ENCODE measurements at places on chromosomes 2 and 18.

DNA sequence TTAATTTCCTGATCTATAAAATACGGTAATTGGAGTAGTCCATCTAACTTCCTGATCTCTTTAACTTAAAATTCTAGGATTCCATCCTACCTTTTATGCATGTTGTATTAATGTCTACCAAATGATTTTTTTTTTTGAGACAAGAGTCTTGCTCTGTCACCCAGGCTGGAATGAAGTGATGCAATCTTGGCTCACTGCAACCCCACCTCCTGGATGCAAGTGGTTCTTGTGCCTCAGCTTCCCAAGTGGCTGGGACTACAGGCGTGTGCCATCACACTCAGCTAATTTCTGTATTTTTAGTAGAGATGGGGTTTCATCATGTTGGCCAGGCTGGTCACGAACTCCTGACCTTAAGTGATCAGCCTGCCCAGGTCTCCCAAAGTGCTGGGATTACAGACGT is 47.8 kb downstream of the CFAP36 start:
- no peak for DNase-seq

DNA sequence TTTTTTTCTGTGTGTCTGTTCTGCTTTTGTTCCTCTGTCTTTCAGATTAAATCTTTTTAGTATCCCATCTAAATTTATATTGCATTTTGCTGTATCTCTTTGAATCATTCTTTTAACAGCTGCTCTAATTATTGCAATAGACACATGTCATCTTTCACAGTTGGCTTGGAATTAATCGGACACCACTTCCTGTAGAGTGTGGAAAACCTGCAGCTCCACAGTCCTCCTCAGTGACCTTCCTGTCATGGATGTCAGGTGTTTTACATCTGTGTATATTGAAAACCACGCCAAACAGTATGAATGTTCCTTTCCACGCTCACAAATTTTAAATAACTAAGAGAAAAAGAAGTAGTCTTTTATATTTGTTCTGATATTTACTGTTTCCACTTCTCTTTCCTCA is 135.3 kb downstream of the PXDN start:
- DNase-seq = no peak

- DNase-seq = no peak
Observed at GRCh38 chr2:5592916-5593315, 99.3 kb upstream of the SOX11 start.

GRCh38 chr2:108413711-108414095 is 35.3 kb upstream of the GCC2 start:
- DNase-seq = no peak

GRCh38 chr2:200905618-200906296 is 16.6 kb downstream of the NIF3L1 start:
- peak; percentile 61 for DNase-seq

GRCh38 chr2:23520256-23520655 is 135.3 kb downstream of the KLHL29 start:
- no peak for DNase-seq

GRCh38 chr18:57581301-57581934 is 5.1 kb downstream of the FECH start:
- no peak for DNase-seq

All from activated T-cell treated with anti-CD3 and anti-CD28 coated beads, Interleukin-2, amount 50 U/mL, for 72 hours (primary cell).